ENCODE measurements at places on chromosomes 1 and 21. TPM values are rescaled to one million over a fixed set of nuclear protein-coding genes. Genes with fewer than 3 reads are reported as not detected.

GRCh38 chr1:210074904-210075303 is 136.9 kb downstream of the SYT14 start:
- no peak for ATAC-seq

- ATAC-seq: peak; percentile 58
Measured at GRCh38 chr1:224168859-224169380, 14.1 kb upstream of the DEGS1 start.

- no peak for ATAC-seq
Measured at GRCh38 chr21:23215261-23215660, 2217.1 kb downstream of the NCAM2 start.

DNA sequence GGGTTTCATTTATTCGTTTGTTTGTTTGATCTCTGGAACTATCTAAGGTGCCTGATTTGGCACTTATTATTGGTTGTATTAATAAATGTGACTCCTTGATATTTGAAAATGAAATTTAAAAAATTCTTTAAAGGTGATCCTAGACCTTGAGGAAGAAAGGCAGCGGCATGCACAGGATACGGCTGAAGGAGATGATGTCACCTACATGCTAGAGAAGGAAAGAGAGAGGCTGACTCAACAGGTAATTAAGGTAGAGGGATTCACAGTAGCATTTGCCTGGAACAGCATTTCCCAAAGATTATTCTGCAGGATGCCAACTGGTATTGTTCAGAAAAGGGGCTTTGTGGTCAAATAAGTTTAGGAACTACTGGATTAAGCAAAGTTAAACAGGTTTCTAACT is 54.4 kb upstream of the WNT2B start:
- ATAC-seq: no peak

DNA sequence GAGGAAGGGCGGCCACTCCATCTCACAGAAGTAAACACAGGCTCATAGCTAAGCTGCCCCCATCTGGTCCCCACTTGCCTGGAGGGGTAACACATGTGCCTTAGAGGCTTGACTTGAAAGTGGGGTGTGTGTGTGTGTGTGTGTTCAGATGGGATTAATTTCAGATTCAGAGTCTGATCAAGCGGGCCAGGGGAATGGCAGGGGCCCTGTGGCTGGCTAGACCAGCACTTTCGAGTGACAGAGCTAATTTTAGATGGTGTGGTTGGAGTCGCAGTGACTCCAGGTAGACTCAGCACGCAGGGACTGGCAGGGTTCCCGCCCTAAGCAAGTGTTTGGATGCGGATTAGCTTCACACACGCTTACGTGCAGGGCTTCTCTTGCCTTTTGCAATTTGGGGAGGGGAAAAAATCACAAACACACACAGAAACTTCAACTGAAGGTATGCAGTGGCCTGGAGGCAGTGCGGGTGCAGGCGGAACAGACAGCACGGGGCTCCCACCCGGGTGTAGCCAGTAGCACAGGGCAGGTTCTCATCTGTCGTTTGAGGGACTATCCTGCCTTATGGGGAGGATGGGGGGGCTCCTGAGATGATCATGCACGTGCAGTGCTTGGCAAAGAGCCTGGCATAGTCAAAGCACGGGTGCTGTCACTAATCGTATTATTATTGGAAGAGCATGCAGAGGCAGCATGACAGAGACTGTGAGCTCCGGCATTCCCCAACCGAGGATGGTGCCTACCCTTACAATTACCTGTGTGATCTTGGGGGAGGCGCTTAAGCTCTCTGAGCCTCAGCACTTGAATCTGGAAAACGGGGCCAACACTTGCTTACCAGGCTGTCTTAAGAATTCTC is 1.3 kb downstream of the EDN2 start:
- no peak for ATAC-seq

DNA sequence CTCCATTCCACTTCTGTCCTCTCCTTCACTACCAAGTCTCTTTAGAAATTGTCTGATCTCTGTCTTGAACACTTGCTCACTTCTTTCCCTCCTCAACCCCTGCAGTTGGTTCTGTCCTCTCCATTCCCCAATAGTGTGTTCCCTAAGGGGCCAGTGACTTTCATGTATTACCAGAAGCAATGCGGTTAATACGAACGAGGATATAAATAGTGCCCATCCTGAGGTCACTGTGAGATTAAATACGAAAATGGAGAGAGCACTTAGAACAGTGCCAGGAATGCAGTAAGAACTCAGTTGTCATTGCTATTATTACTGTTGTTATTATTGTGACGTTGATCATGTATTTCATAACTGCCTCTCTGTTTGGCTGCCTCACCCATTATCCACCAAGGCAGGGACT is 53.0 kb upstream of the ARTN start:
- ATAC-seq: peak; percentile 49

DNA sequence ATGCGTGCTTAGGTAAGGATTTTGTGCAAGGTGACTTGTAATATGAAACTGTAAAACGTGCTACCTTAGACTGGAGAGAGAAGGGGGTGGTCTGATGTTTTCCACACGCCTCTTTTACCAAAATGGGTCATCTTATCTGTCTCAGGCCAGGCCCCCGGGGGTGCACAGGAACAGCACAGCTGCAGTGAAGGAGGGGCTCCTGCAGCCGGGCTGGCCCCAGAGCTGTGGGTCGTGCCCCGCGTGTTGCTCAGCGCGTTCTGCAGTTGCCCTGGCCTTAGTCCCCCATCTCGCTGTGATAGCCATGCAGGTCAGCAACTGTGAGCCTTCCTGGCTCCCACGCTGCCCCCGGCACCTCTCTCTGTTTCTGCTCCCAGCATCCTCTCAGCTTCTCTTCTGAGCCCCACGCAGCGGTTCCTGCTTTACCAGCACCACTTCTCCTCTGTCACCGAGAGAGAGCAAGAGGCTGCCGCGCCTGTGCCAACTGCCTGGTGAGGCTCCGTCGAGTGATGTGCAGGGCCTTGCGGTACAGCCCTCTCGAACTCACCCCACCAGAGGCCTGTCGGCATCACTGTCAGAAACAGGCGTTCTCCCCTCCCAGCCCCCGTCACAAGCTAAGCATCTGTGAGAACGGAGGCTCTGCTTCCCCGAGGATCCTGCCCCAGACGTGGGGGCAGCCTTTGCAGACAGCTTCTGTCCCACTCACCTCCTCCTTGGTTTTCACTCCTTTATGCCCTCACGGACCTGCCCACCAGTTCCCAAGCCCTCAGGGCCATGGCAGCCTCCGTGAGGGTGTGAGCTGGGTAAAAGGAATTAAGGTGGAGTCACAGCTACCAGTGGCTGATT is 73.3 kb downstream of the ADARB1 start:
- ATAC-seq: no peak

- no peak for ATAC-seq
Measured at GRCh38 chr1:183069562-183070216, 46.5 kb downstream of the LAMC1 start.

DNA sequence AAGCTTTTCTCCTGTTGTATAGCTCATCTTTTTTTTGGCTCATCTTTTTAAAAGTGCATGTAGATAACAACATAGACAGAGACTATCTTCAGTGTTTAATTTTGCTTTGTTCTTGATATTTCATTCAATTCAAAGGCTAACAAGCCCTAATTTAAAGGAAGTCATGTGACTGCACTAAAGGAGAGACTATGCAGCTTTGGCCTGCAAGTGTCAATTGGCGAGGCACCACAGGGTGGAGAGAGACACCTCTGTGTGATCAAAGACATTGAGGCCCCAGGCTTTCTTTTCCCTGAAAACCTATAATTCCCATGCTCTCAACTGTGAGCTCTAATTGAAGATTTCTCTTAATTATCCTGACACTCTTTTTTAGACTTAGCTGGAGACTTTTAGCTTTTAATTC is 53.6 kb downstream of the CHODL start:
- ATAC-seq: no peak

DNA sequence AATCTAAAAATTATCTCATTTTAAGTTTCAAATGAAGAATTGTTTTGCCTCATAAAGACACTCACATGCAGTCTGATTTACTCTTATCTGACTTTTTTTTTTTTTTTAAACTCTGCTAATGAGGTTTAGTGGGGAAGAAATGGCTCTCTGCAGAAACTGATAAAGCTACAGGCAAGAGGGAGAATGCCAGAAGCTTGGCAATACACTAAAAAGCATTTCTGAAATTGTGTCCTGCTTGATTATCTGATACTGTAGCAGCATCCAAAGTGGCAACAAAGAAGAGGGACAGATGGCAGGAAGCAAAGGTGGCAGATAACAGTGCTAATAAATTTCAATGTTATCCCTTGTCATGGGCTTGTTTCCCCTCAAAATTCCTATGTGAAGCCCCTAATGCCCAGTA is 1744.9 kb downstream of the NCAM2 start:
- ATAC-seq: no peak

DNA sequence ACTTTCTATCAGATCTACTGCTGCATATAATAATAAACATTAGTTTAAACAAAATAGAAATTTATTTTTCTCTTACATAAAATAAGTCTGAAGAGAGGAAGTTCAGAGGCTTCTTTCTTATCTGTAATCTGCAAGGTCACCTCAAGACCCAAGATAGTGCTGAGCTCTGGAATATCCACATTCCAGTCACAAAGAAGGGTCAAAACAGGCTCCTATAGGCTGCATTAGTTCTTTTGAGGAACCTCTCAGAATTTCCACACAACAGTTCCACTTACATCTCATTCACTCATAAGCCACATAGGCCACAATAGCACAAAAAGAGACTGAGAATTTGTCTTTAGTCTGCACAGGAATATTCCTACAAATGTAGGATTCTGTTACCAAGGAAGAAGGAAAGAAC is 15.4 kb downstream of the DYNLT5 start:
- ATAC-seq: no peak

GRCh38 chr1:221829327-221830015 is 87.6 kb upstream of the DUSP10 start:
- no peak for ATAC-seq

DNA sequence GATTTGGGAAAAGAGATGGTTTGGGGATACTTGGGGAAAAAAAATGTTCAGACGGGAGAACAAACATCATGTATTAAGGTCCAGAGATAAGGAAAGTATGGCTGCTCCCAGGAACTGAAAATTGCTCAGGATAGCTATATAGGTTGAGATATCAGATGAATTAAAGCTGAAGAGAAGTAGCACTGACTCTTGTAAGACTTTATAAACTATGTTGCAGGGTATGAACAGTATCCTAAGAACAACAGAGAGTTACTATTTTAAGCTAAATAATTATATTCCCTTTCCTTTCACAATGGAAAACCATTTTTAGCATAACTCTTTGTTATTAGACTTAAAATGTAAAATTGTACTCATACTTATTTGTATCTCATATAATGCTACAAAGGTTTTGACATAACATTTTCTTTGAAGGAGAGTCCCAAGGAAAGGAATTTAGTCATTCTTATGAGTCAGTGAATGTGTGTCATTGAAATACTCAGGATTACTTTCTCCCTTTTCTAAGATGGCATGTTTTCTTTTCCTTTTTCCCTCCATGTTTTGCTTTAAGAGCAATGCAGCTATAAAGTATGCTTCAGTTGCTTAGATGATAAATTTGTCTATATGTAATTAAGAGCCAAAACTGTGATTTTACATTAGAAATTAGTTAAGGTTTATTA is 139.4 kb upstream of the KIAA1614 start:
- no peak for ATAC-seq

GRCh38 chr1:44831516-44831915 is 11.5 kb downstream of the PTCH2 start:
- ATAC-seq: no peak

- ATAC-seq: peak; percentile 83
Measured at GRCh38 chr1:204307334-204307883, 52.3 kb downstream of the PLEKHA6 start.

GRCh38 chr1:161096530-161096929 is 1.6 kb upstream of the KLHDC9 start:
- peak; percentile 82 for ATAC-seq

DNA sequence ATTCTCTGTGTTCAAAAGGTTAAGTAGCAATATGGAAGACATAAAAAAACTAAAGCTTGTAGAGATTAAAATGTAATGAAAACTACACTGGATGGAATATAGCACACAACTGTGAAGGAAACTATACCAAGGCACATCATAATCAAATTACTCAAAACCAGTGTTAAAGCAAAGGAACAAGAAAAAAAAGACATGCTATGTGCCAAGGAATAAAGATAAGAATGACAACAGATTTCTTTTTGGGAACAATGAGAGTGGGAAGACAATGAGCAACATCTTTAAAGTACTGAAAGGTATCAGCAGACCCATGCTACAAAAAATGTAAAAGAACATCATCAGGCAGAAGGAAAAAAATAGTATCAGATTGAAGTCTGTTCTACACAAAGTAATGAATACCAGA is 157.8 kb downstream of the VPS13D start:
- no peak for ATAC-seq

- ATAC-seq: no peak
Measured at GRCh38 chr1:9442278-9442846, 96.9 kb upstream of the SLC25A33 start.

- no peak for ATAC-seq
Measured at GRCh38 chr1:1788646-1789431, 10.6 kb upstream of the NADK start.

GRCh38 chr1:234686035-234686434 is 76.1 kb upstream of the IRF2BP2 start:
- ATAC-seq: no peak

DNA sequence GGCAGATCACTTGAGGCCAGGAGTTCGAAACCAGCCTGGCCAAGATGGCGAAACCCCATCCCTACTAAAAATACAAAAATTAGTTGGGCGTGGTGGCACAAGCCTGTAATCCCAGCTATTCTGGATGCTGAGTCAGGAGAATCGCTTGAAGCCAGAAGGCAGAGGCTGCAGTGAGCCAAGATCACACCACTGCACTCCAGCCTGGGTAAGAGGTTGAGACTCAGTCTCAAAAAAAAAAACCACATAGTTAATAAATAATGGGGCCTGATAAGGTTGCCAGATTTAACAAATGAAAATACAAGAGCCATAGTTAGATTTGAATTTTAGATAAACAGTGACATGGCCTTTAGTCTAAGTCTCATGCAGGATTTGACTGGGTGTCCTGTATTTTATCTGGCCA is 175.7 kb downstream of the ZZZ3 start:
- ATAC-seq: no peak

DNA sequence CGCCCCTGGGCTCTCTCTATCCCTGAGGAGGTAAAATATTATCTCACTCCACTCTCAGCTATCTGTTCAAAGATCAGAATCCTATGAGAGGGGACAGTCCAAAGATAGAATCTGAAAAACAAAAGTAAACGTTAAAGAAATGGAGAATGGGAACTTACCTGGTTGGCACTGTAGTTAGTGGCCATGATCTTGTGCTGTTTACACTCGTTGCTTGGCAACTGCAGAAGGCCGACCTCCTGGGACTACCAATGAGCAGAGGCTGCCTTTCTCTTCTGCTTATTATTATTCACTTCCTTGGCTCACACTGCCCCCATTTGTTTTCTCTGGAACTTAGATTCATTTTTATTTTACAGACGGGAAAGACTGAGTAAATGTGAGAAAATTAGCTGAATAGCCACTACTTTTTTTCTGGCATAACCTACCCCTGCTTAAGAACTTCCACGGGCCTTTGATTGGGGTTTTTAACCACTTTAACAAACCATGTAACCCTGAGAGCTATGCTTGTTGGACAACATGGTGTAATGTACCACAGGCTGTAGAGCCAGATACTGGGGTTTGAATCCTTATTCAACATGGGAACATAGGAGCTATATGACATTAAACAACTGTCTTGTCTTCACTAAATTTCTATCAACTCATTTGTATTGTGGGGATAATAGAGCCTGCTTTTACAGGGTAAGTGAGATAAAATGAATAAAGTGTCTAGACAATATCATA is at the start of gene CFAP126:
CFAP126 (minus strand) TSS at position 193 of the 717 bp plus-strand sequence; CDS start at position 185, 8 bp downstream.
- ATAC-seq: peak; percentile 84

ESPN gene
- total RNA-seq: 0.81 TPM

MAP10 gene
- total RNA-seq: 2.0 TPM

GBP7 gene
- total RNA-seq: not detected

PRRX1 gene
- 13.4 TPM for total RNA-seq

EPHA10 gene
- 0.27 TPM for total RNA-seq

CR2 gene
- 0.13 TPM for total RNA-seq

NBPF14 gene
- total RNA-seq: 21.4 TPM

SYF2 gene
- total RNA-seq: 95.9 TPM

CASQ2 gene
- total RNA-seq: 147 TPM
